ENCODE measurements at places on chromosomes 11 and 22.

GRCh38 chr11:8192016-8192895 is 23.4 kb upstream of the RIC3 start:
- DNase-seq = no peak

DNA sequence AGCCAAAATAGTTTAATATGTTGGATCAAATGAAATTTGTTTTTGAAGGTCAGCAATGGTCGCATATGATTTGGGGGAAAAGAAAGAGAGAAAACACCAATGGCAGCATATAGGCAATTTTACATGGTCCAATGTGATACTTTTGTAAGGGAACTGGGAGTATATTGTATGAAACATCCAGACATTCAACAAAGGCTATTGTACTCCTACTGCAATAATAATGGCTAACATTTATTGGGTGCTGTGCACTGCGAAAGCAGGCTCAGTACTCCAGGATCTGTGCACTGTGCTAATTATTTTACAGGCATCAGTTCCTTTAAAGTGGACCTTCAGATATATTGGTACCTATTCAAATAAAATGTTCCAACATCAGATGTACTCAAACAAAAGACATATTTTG is 5.9 kb upstream of the OR10V1 start:
- DNase-seq = no peak

DNA sequence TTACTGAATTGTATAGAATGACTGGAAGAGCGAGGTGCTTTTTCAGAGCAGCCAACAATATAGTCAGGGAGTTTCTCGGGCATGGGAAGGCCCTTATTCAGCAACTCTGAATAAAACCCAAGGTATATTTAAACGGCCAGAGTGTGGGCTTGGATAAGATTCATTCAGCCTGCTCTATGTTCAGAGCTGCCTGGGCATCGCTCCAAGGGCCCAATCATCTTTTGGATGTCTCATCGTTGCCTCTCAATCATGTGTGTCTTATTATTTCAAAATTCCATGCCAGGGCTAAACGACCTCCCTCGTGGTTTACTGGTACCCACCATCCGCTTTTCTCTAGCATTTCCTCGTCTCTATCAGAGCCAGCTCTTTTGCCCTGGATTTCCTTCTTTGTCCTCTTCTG is 19.5 kb upstream of the NTM start:
- DNase-seq = no peak

- no peak for DNase-seq
Observed at GRCh38 chr11:130872102-130872501, 44.2 kb downstream of the SNX19 start.

GRCh38 chr11:41044747-41045146 is 414.7 kb downstream of the LRRC4C start:
- no peak for DNase-seq

- DNase-seq = no peak
Observed at GRCh38 chr22:35134637-35135036, 68.7 kb downstream of the ISX start.

GRCh38 chr22:25545146-25545545 is 19.3 kb upstream of the GRK3 start:
- no peak for DNase-seq

GRCh38 chr22:24474649-24475255 is 20.4 kb upstream of the UPB1 start:
- DNase-seq = no peak

DNA sequence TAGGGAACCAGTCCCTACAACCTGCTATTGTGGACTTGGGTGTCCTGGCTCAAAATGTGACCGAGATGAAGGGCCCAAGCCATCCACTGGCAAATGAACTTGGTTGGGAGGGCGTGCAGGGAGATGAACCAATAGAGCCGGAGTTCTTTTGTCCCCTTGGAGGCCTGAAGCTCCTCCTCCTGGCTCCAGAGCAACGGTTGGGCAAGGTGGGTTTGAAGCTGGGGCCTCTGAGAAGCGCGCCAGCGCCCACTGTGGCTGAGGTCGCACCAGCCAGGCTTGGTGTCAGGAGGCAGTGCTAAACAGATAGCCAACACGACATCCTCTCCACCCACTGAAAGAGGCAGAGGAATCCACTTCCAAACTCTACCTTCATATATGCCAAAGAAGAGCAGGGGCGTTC is 36.0 kb upstream of the PACSIN2 start:
- DNase-seq = no peak

DNA sequence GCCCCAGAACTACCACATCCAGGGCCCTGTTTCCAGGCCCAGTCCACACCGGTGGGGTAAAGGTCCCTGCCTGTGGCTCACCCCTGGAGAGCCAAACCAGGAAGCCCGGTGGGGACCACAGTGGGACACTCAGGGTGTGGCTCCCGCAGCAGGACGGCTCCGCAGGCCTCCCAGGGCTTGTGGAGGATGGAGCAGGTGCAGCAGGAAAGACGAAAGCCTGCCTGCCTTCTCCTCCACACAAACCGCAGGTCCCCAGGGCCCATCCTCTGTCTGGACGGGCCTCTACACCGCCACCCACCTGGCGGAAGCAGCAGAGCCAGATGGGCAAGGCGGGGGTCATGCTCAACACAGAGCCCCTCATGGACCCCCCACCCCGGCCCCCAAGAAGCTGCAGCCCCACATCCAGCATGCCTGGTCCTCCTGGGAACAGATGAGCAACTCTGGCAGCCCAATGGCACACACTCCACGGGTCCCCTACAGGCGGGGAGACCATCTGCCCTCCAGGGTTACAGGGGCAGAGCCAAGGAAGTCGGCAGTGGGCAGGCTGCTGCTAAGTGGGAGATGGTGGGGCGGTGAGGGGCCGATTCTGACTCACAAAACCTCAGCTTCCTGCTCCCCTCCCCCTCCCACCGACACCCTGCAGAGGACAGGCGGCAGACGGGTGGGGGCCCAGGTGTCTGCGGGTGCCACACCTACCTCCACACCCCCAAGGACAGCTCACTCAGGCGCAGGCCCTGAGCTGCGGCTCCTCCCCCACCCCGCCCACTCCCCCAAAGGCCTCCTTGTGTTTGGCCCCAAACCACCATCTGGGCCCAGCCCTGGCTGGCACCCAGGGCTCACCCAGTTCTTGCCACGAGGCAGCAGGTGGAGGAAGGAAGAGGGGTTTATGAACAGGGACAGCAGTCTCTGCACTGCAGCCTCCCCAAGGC is 5.2 kb downstream of the SBF1 start:
- no peak for DNase-seq
